ENCODE measurements at places on chromosomes 1 and 21.

GRCh38 chr1:147388969-147389368 is 146.5 kb downstream of the CHD1L start:
- no peak for DNase-seq

GRCh38 chr1:17924578-17924977 is 169.4 kb downstream of the ACTL8 start:
- no peak for DNase-seq

DNA sequence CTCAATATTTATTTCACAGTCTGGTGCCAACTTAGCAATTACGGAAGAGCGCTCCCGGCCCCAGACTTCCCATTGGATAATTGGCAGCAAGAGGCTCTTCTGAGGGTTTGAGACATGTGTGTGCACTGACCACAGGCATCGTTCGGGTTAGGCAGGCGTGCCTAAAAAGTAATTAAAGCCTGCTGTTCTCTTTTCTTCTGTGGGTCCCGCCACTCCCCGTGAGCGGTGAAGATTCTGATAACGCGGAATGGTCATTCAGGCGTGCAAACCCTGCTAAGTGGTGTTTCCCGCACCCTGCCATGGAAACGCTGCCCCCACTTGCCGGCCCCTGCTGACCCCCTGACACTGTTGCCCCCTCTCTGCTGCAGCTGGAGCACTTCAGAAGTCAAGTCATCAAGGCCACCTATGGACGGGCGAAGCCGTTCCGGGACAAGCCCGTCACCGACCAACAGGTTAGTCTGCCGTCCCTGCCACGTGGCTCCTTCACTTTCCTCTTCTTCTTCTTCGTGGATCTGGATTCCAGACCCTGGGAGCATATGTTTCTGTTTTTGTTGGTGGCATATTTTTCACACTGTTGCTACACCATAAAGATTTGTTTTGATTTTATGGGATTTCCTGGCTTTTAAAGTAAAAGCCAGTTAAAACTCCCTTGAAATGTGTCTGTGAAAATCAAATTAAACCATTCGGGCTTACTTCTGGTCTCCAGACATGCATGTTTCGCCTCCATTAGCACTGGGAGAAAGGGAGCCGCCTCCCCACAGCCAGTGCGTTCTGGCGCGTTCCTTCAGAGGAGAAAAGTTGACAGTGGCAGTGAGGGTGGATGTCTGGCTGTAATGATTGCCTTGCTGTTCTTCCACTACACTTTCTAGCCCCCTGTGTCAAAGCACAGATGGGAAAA is 79.9 kb downstream of the FHAD1 start:
- no peak for DNase-seq

DNA sequence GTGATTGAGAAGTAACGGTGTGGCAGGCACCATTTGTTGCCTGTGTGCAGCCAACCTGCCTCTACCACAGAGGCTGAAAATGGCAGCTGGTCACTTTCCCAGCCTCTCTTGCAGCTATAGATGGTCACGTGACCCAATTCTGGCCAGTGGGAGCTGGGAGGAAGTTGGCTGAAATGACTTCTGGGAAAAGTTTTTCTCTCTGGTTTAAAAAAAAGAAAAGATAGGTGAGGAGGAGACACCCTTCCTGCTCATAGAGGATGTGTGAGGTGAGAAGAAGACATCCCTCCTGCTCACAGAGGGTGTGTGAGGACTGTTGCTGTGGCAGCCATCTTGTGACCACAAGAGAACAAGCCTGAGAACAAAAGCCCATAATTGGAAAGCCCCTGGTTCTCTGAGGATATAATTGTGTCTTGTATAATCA is 122.8 kb downstream of the SYF2 start:
- peak; percentile 58 for DNase-seq

- no peak for DNase-seq
These were observed 136.8 kb upstream of the F3 start for GRCh38 chr1:94678202-94678848.

- DNase-seq = no peak
These were observed 116.5 kb upstream of the SLC45A1 start for GRCh38 chr1:8201331-8201861.

- DNase-seq = no peak
These were observed 27.5 kb downstream of the HLX start for GRCh38 chr1:220906561-220907334.

DNA sequence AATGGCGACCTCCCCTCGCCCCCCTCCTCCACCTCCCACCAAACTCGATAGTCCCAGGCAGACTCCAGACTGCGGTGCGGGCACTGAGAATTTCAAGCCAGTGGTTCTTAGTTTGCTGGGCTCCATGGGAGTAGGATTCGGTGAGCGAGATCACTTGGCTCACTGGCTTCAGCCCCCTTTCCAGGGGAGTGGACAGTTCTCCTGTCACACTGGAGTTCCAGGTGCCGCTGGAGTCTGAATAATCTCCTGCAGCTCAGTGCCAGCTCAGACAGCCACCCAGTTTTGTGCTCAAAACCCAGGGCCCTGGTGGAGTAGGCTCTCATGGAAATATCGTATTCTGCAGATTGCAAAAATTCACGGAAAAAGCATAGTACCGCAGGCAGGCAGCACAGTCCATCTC is 7.6 kb downstream of the OR2M7 start:
- no peak for DNase-seq

GRCh38 chr1:41476807-41477361 is 7.6 kb downstream of the EDN2 start:
- DNase-seq = no peak

DNA sequence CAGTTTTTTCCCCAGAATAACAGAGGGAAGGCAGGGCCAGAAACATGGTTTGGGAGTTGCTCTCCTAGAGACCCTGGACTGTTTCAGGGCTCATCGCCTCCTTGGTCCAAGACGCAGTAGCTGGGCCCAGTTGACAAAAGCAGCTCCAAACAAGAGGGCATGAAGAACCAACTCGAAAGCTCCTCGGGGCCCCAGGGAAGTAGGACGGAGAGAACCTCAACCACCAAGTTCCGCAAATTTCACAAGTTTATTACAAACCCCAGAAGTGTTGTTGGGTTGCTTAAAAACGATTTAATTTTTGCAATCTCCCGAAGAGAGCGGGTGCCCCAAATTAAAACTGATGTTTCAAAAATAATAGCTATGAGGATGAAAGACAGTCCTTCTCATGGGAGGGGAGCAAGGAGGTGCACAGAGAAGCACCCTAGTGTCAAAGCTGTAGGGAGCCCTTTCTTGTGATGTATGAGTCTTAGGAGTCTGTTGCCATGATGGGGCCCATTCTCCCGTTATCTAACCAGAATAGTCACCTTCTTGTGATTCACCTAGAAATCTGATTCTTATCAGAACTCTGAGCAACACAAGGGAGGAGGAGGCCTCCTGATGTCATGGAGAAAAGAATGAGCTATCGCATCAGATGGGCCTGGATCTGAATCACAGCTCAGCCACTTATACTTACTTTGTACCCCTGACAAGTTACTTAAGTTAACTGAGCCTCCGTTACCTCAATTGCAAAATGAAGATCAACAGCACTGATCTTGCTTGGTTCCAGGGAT is 165.7 kb upstream of the IRF2BP2 start:
- no peak for DNase-seq

GRCh38 chr1:163307479-163308171 is 14.1 kb upstream of the NUF2 start:
- no peak for DNase-seq

- no peak for DNase-seq
These were observed 12.1 kb downstream of the HIPK1 start for GRCh38 chr1:113941245-113941559.

DNA sequence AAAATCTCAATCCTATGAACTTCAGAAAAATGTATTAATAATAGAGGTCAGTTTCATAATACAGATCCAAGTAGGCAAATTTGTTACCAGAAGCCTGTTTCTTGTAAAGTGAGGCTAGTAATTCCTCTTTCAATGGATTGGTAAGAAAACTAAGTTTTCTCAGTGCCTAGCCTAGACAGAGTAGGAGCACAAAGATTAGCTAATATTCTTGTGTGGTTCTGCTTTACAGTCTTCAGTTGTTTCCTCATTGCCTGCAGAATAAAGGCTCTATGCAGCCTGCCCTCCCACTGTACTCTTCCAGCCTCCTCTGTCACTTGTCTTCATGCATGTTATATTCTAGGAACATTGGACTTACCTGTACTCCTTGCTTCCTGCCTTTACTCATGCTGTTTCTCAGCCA is 2.4 kb upstream of the PPP1R15B start:
- DNase-seq = no peak

All from stimulated activated naive CD4-positive, alpha-beta T cell (primary cell).